Kasumi-1 (cell line): ENCODE measurements at places on chromosomes 2 and 18.

DNA sequence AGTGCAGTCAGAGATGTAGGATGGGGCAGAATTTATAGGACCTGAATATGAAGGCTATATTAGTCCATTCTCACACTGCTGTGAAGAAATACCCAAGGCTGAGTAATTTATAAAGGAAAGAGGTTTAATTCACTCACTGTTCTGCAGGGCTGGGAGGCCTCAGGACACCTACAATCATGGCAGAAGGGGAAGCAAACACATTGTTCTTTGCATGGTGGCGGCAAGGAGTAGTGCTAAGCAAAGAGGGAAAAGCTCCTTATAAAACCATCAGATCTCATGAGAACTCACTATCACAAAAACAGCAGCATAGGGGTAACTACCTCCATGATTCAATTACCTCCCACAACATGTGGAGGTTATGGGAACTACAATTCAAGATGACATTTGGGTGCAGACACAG, 76.8 kb upstream of the MSTN start:
- no peak for DNase-seq

- DNase-seq, result no peak
Measured at GRCh38 chr2:18232731-18233438, 327.6 kb downstream of the RDH14 start.

DNA sequence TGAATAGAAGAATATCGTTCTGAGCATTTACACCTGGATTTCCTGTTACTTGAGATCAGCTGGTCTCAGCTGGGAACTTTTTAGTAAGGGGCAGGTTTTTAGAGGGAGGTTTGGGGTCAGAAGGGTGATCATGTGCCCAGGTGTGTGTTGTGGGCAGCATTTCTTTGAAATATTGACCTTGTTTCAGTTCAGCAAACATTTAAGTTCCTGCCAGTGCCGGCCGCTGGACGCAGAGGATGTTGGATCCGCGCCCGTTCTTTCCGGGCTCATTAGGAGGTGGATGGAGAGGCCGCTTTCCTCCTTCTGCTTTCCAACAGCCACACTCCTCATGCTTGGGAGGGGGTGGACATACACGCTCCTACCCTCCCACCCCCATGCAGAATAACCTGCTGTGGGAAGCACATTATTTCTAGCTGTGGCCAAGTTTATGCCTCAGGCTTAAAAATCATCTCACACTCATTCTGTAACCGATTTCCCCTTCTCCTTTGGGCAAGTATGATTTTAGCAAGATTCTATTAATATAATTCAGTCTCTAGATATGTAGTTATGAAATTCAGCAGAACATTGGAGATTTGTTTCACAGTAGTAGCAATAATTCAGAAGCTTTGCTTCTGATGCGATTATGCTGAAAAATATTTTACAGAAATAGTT, 131.4 kb downstream of the ZNF236 start:
- no peak for DNase-seq

DNA sequence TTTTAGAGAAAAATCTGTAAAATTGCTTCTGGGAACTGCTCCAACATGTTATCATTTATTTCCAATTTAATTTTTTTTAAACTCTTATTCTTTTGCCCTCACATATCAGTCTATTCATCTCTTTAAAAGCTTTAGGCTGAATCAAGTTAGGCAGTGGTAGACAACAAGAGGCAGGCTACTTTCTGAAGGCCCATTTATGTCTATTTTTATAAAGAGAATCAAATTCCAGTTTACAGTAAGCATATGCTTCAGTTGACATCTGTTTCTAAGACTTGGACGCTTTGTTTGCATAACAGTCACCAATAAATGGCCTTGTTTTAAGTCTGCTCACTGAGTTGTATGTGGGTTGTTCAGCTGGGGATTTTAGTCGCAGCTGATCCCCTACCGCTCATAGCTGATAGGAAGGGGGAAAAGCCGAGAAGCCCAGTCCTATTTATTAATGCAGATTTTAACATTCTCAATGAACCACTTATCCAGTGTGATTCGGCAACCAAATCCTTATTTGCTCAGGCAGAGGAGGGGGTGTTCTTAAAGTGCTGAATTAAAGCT, 260.4 kb upstream of the SIX3 start:
- no peak for DNase-seq

- no peak for DNase-seq
Measured at GRCh38 chr2:176729706-176730569, 460.7 kb downstream of the MTX2 start.

DNA sequence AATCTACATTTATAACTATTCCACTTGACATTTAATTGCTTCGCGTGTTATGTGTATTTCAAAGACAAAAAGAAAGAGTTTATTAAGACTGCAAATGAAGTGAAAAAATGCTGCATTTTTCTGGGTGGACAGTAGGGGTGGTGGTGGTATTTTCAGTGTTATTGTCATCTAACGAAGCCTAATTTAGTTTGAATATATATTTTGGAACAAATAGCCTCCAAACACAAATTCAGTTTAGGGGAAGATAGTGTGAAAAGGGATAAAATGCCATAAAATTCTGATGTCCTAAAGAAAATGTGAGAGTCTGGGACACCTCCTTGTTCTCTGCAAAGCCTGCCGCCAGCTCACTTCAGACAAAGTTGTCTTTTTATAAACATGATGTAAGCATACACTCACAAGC, 425.1 kb downstream of the NRXN1 start:
- no peak for DNase-seq

DNA sequence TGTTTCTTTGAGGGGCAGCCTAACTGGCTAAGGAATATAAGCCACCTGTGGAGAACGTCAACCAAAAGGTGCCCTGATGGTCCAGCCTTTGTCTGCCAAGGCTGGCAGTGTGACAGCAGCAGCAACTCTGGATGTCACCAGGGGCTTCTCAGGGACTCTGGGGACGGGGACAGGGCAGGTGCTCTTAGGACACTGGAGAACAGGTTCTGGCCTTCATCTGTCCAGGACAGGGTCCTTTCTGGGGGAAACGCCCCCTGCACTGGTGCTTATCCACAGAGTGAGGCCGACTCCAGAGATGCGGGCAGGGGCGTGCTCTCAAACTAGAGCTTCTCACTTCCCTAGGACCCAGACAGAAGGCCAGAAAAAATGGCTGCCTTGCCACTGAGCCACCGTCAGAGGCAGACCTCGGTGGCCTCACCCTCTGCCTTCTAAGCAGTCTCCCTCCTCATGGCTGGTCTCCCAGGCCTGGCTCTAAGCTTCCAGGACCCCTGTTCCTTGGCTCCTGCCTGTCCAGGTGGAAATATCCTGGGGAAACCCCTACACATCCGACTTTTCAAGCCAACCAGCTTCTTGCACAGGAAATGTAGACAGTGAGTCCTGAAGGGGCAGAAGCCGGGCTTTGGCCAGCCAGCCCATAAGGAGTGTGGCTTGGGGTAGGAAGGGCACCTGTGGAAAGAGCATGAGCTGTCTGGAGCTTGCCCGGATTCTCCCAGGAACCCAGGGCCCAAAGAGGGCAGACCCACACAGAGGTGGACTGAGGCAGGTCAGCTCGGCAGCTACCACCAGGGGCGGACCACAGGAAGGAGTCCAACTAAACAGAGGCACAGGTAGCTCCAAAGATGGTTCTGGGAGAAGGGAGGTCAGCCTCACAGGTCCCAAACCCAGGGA, 11.3 kb upstream of the SFXN5 start:
- no peak for DNase-seq

DNA sequence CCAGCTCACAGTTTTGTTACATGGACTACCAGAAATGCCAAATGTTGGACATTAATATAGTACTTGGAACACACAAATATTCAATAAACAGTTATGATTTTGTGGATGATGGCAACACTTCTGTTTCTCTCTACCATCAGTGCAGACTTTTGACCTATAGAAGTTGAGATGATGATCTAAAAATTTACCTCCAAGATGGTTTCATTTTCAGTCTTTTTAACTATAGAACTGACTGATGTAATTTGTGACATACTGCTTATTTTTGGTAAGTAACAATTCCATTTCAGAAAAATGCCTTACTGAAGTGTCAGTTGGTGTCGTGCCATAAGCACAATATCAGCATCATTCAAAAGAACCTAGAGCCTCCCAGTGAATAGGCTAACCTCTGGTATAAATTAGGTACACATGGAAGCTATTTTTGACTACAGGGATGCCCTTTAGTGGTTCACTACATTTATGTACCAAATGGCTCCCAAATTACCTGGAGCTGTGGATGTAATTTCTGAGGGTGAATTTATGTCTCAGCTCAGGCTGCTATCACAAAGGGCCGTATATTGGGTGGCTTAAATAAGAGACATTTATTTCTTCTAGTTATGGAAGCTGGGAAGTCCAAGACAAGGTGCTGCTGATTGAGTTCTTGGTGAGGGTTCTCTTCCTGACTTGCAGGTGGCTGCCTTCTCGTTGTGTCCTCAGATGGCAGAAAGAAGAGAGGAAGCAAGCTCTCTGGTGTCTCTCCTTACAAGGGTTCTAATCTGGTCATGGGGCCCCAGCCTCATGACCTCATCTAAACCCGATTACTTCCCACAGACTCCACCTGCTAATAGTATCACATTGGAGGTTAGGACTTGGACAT, 66.5 kb downstream of the ALPK2 start:
- no peak for DNase-seq

GRCh38 chr2:181978351-181979150, 7.1 kb upstream of the PPP1R1C start:
- DNase-seq, result no peak

DNA sequence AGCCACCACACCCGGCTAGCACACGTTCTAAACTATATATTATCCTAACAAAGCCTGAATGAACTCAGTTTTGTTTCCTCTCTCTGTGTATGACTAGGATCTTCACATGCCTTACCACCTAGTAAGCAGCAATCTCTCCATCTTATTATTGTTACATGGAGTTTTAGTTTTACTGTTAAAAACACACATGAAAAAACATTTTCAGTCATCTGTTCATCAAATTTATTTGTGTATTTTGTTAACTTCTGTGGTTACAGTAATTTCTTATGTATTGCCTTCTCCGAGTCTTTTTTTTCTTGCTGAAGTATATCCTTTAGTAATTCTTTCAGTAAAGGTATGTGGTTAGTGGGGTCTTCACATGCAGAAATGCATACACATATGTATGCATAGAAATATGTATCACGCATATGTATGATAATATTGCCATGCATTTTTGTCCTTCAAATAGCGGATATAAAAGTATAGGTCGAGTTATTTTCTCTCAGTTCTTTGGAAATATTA, 31.4 kb downstream of the ANO7 start:
- no peak for DNase-seq

- DNase-seq, result no peak
Measured at GRCh38 chr2:176380341-176380740, 111.1 kb downstream of the MTX2 start.

- no peak for DNase-seq
Measured at GRCh38 chr2:236295481-236295880, 31.3 kb upstream of the ASB18 start.
